ENCODE measurements at places on chromosomes 3 and 15. TPM values are rescaled to one million over a fixed set of nuclear protein-coding genes. Genes with fewer than 3 reads are reported as not detected.

PLSCR5 gene
- not detected for total RNA-seq

ILDR1 gene
- total RNA-seq: 4.1 TPM

CFAP44 gene
- total RNA-seq: 11.5 TPM

TLR9 gene
- 0.16 TPM for total RNA-seq

GP9 gene
- not detected for total RNA-seq

ERICH6 gene
- total RNA-seq: 0.68 TPM

CHRNA3 gene
- 2.4 TPM for total RNA-seq

BRK1 gene
- total RNA-seq: 121 TPM

- peaks cover 13% of the 10 kb centered on the region for H3K4me1 ChIP-seq
- peak; percentile 78 for DNase-seq
- H3K36me3 ChIP-seq: no peaks in the 10 kb centered on the region
- no peak overlapping the region for H3K27ac ChIP-seq
- peaks cover 41% of the 10 kb centered on the region for H3K27me3 ChIP-seq
Observed at GRCh38 chr3:43894176-43895049, 203.7 kb downstream of the ABHD5 start.

DNA sequence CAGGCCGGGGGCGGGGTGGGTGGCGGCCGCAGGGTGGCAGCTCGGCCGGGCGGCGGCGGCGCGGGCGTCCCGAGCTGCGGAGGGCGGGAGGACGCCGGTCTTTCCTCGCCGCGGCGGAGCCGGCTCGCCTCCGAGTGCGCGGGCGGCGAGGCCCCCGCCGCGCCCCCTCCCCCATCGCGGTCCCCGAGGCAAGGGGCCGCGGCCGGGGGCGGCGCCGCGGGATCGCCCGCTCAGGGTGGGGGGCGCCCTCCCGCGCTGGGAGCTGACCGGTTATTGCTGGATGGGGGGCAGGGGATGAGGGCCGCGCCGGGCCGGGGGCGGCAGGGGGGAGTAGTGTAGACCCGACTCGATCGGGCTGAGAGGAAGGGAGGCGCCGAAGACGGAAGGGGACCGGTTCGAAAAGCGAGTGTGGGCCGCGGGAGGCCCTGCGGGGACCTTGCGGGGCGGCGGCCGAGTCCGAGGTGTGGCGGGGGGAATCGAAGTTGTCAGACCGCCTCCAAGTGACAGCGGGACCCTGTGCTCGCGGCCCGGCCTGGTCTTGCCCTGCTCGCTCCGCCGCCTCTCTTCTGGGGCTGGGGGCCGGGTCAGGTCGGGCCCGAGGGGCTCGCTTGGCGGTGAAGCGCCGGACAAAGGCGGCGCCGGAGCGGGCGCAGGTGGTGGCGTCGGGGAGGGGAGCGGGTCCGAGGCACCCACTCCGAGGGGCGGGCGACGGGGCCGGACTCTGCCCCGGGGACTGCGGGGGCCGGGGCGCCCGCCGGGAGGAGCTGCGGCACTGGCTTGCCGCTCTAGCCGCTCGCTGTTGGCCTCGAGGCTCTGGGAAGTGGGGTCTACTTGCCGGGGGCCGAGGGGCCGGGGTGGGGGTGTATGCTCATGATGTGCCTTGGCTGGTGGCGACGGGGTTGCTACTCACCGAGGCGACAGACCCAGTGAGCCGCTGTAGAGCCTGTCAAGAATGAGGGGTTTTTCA is 1.1 kb downstream of the BAHD1 start:
- H3K4me3 ChIP-seq: peak overlapping the region; percentile 82
- peak overlapping the region; percentile 61 for H3K27ac ChIP-seq
- no peaks in the 10 kb centered on the region for H3K36me3 ChIP-seq
- H3K27me3 ChIP-seq: peaks cover 49% of the 10 kb centered on the region
- peaks cover 62% of the 10 kb centered on the region for H3K4me1 ChIP-seq
- DNase-seq: no peak

GRCh38 chr3:123429362-123430125 is 19.3 kb downstream of the ADCY5 start:
- no peaks in the 10 kb centered on the region for H3K36me3 ChIP-seq
- no peak for DNase-seq
- H3K27ac ChIP-seq: no peak overlapping the region
- H3K4me3 ChIP-seq: no peak overlapping the region
- H3K27me3 ChIP-seq: peaks cover 67% of the 10 kb centered on the region

DNA sequence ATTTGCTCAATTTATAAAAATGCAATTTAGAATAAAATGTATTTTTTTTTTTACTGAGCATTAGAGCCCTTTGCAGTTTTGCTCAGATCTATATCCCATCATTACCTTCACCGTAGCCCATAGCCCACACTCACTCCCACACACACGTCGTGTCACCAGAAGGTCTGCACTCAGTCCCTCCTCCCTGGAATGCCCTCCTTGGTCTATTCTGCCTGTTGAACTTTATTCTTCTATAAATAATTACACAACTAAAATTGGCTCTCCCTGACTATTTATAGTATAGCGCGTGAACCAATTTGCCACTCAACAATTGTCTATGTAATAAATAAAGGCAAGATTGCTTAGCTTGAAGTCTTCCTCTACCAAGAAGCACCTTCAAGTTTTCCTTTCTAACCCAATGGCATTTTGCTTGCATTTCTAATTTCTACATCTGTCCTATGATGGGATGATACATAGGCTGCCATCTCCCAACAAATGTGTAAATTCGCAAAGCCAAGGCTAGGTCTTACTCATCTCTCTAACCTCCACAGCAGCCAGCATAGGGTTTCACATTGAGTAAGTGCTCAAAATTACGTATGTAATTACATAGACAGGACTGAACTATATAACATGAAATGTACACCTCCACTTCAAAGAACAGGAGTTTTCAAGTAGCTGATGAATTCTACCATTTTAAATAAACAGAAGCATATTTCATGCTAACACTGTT is 172.0 kb upstream of the HES1 start:
- peak; percentile 3 for DNase-seq
- no peaks in the 10 kb centered on the region for H3K36me3 ChIP-seq
- no peak overlapping the region for H3K4me3 ChIP-seq
- peaks cover 42% of the 10 kb centered on the region for H3K4me1 ChIP-seq
- no peak overlapping the region for H3K27ac ChIP-seq

GRCh38 chr3:35322070-35322469 is 317.3 kb upstream of the ARPP21 start:
- H3K27me3 ChIP-seq: no peaks in the 10 kb centered on the region
- H3K27ac ChIP-seq: no peak overlapping the region
- no peak for DNase-seq
- H3K4me1 ChIP-seq: no peaks in the 10 kb centered on the region

DNA sequence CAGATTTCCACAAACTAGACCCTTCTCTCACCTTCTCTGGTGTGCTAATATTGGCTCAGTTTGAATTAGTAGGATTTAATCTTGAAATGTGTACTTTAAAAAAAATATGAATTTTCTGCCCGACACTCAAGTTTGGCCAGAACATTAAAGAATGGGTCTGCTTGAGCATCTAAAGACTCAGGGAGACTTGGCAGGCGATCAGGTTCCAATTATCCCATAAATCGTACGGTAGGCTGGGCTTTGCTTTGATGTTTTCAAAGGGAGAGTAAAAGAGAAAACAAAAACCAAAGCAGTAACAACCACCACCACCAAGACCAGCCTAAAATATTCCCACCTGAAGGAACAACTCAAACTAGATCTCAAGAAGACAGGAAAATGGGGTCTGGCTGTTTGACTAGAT is 230.8 kb downstream of the EBLN2 start:
- H3K4me1 ChIP-seq: peaks cover 38% of the 10 kb centered on the region
- H3K27ac ChIP-seq: peak overlapping the region; percentile 37
- no peaks in the 10 kb centered on the region for H3K36me3 ChIP-seq
- DNase-seq: peak; percentile 28

DNA sequence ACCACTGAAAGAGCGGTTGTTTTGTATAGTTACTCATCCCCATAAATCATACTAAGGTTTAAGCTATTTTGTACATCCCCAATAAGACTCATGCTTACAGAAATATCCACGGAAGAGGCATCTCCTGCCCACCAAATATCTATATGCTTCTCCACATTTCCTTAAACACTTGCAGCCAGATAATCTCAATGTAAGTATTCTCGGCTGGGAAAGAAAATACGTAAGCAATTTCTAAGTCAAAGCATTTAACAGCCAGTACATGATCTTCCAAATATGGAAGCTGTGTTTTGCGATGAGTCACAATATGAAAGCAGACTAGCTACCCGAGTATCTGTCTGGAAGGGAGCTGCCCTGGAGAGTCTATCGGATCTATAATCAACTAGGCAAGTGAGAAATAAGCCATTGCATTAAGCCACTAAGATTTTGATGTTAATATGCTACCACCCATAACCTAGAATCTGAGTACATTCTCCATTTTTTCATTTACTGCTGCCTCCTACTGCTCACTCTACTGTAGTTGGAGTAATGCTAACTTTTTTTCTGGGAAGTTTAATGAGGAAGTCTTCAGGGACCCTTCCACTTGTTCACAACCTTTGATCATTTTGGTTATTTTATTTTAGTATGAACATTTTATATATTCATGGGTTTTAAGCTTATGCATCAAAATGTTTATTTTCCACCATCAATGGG is 26.9 kb upstream of the ZMAT3 start:
- no peak for DNase-seq
- peaks cover 3% of the 10 kb centered on the region for H3K4me1 ChIP-seq
- H3K36me3 ChIP-seq: no peaks in the 10 kb centered on the region
- H3K27ac ChIP-seq: peak overlapping the region; percentile 40
- H3K4me3 ChIP-seq: peak overlapping the region; percentile 14

GRCh38 chr3:15781637-15782402 is 16.0 kb downstream of the ANKRD28 start:
- H3K36me3 ChIP-seq: peaks cover 3% of the 10 kb centered on the region
- H3K4me3 ChIP-seq: no peak overlapping the region
- DNase-seq: no peak
- H3K27ac ChIP-seq: peak overlapping the region; percentile 26
- no peaks in the 10 kb centered on the region for H3K27me3 ChIP-seq
- peaks cover 16% of the 10 kb centered on the region for H3K4me1 ChIP-seq

GRCh38 chr3:70959506-70960291 is 623.8 kb downstream of the FOXP1 start:
- no peak for DNase-seq
- peaks cover 51% of the 10 kb centered on the region for H3K4me1 ChIP-seq
- no peak overlapping the region for H3K4me3 ChIP-seq
- H3K36me3 ChIP-seq: peaks cover 47% of the 10 kb centered on the region

DNA sequence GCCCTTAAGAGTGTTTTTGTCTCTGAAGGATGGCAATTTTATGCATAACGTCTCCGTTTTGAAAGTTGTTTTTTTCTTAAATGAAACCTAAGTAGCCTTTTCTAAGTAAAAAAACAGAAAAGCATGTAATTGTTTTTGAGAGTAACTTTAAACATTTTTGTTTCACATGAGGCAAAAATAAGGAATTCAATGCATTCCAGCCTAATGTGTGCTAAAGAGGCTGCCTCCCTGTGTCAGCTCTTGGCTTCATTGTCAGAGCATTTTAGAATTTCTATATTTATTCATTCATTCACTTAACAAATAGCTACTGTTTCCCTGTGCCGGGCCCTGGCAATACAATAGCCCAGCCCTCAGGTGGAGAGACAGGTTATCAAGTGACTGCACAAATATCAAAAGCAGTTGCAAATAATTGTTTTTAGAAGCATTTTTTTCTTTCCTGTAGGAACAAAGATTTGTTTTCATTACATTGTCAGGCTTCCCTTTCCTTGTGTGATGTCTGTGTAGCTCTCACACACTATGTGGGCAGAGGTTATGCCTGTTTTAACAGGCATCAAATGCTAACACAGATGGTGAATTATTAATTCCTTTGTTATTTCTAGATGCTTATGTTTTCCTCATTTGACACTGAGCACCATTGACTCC is 81.9 kb downstream of the CCK start:
- H3K4me3 ChIP-seq: no peak overlapping the region
- H3K4me1 ChIP-seq: peaks cover 26% of the 10 kb centered on the region
- H3K27me3 ChIP-seq: no peaks in the 10 kb centered on the region

- no peaks in the 10 kb centered on the region for H3K36me3 ChIP-seq
- no peak overlapping the region for H3K27ac ChIP-seq
- no peak overlapping the region for H3K4me3 ChIP-seq
- H3K27me3 ChIP-seq: peaks cover 18% of the 10 kb centered on the region
- no peak for DNase-seq
Observed at GRCh38 chr3:184549796-184550577, 11.6 kb upstream of the EPHB3 start.

DNA sequence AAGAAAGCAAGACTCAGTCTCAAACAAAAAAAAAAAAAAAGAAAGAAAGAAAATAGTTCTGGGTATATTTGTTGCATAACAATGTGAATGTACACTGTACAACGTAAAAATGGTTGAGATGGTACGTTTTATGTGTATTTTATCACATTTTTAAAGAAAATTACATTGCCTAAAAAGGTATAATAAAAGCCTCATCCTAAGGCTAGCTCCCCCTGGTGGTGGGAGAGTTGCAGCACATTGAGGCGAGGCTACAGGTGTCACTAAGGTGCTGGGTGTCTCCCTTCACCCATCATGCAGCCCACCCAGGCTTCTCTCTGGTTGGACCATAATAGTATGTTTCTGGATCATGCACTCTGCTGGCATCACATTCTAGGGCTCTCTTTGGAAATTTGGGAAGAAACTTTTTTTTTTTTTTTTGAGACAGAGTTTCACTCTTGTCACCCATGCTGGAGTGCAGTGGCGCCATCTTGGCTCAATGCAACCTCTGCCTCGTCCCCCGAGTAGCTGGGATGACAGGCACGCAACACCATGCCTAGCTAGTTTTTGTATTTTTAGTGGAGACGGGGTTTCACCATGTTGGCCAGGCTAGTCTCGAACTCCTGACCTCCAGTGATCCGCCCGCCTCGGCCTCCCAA is 12.4 kb upstream of the RAB11A start:
- no peaks in the 10 kb centered on the region for H3K27me3 ChIP-seq
- peak; percentile 60 for DNase-seq
- no peak overlapping the region for H3K4me3 ChIP-seq
- no peaks in the 10 kb centered on the region for H3K4me1 ChIP-seq

- no peak for DNase-seq
- peaks cover 33% of the 10 kb centered on the region for H3K36me3 ChIP-seq
- H3K27me3 ChIP-seq: no peaks in the 10 kb centered on the region
- no peak overlapping the region for H3K27ac ChIP-seq
- no peak overlapping the region for H3K4me3 ChIP-seq
- H3K4me1 ChIP-seq: peaks cover 12% of the 10 kb centered on the region
Observed at GRCh38 chr3:52490035-52490938, 4.9 kb upstream of the STAB1 start.

- no peaks in the 10 kb centered on the region for H3K27me3 ChIP-seq
- peaks cover 20% of the 10 kb centered on the region for H3K4me1 ChIP-seq
- no peak overlapping the region for H3K27ac ChIP-seq
- no peak for DNase-seq
- H3K4me3 ChIP-seq: no peak overlapping the region
Observed at GRCh38 chr3:192857260-192857661, 60.4 kb downstream of the MB21D2 start.

GRCh38 chr3:179179979-179180759 is 32.0 kb downstream of the PIK3CA start:
- no peaks in the 10 kb centered on the region for H3K36me3 ChIP-seq
- no peak overlapping the region for H3K27ac ChIP-seq
- no peak for DNase-seq
- H3K4me1 ChIP-seq: peaks cover 15% of the 10 kb centered on the region
- H3K4me3 ChIP-seq: no peak overlapping the region
- H3K27me3 ChIP-seq: no peaks in the 10 kb centered on the region

- no peaks in the 10 kb centered on the region for H3K36me3 ChIP-seq
- peaks cover 7% of the 10 kb centered on the region for H3K4me1 ChIP-seq
- no peak overlapping the region for H3K27ac ChIP-seq
Observed at GRCh38 chr3:125194849-125195601, 17.5 kb downstream of the SLC12A8 start.

- no peaks in the 10 kb centered on the region for H3K36me3 ChIP-seq
- no peaks in the 10 kb centered on the region for H3K4me1 ChIP-seq
- peaks cover 29% of the 10 kb centered on the region for H3K27me3 ChIP-seq
- no peak overlapping the region for H3K4me3 ChIP-seq
- DNase-seq: peak; percentile 35
Observed at GRCh38 chr3:133887074-133887802, 8.4 kb downstream of the RAB6B start.

Measured in mesothelial cell of epicardium (in vitro differentiated cells).